GM23338 (cell line): ENCODE measurements at places on chromosomes 1 and 21. TPM values are rescaled to one million over a fixed set of nuclear protein-coding genes. Genes with fewer than 3 reads are reported as not detected.

- peak; percentile 90 for DNase-seq
Observed at GRCh38 chr1:46527474-46528296, 23.8 kb downstream of the KNCN start.

DNA sequence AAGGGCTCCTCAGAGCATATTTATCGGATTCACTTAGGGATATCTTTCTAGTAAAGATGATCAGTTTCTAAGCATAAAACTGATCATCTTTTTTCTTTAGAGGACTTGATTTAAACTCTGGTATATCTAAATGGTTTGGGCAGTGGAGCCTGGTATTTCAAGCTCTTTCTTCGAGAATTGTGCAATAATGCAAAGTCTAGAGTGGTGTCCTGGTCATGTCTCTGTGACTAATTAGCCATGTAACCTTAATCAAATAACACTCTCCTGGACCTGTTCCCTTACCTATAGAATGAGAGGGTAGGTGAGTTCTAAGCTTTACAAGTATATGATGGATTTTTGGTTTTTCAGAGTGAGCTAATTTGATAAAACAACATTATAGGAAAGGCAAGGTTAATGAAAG lies 225.2 kb downstream of the RPS6KC1 start:
- no peak for DNase-seq

DNA sequence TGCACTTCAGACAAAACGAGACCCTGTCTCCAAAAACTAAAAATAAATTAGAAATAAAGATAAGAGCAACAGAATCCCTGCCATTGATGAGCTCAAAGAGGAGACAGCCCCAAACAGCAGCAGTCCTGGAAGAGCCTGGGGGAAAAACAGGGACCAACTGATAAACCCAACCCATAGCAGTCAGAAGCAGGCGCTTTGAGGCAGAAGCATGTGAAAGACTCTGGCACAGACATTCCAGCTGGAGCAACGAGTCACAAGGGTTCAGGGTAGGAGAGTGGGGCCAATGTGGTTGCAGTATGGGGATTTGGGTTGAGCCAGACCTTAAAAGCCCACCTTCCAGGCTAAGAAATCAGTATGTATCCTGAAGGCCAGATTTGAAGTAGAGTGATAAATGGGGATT lies 78.5 kb downstream of the MPZL1 start:
- no peak for DNase-seq

DNA sequence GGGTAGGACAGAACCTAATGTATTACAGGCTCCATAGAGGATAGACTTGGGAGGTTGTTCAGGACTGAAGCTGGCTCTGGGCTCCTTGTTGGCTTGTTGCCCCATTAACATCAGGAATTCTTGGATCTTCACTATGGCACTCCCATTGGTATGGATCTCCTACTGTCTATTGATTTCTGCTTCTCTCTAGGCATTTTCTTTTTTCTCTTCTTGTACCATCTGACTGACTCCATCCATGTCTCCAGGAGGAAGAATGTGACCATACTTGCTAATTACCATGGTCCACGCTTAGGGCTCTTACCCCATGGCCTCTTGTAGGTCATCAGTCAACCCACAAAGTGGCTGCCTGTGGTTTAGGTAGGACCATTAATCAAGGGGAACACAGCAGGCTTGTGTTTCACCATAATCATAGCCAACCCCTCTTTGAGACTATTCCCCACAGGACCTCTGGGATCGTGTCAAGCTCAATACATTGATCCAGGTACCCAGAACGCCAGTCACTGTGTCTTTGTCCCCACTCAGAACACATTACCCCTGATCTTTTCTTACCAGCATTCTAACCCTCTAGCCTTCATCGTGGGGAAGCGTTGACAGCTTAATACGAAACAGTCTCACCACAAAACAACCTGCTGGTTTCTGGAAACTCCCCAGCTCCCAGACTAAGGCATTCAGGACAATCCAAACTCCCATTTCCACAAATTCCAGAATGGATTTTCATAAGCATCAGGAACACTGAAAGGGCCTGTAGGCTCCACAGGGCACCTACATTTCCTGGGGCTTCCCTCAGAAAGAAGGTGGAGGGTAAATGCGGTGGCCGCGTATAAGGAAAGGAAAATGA lies 97.1 kb downstream of the ETS2 start:
- no peak for DNase-seq

DNA sequence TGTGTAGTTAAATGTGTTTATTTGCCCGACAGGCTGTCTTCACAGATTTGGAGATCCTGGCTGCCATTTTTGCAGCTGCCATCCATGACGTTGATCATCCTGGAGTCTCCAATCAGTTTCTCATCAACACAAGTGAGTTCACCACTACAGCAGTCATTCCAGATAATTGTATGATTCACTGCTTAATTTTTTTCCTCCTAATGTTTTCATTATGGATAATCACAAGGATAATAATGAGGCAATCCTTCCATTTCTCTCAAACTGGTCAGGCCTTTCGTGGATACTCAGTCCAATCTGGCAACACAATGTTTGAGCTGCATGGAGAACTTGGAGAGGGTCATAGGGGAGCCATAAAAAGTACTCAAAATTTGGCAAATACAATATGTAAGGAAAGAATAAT lies 168.3 kb upstream of the SGIP1 start:
- no peak for DNase-seq

GRCh38 chr1:195294911-195295310 lies 1313.3 kb downstream of the KCNT2 start:
- peak; percentile 2 for DNase-seq

DNA sequence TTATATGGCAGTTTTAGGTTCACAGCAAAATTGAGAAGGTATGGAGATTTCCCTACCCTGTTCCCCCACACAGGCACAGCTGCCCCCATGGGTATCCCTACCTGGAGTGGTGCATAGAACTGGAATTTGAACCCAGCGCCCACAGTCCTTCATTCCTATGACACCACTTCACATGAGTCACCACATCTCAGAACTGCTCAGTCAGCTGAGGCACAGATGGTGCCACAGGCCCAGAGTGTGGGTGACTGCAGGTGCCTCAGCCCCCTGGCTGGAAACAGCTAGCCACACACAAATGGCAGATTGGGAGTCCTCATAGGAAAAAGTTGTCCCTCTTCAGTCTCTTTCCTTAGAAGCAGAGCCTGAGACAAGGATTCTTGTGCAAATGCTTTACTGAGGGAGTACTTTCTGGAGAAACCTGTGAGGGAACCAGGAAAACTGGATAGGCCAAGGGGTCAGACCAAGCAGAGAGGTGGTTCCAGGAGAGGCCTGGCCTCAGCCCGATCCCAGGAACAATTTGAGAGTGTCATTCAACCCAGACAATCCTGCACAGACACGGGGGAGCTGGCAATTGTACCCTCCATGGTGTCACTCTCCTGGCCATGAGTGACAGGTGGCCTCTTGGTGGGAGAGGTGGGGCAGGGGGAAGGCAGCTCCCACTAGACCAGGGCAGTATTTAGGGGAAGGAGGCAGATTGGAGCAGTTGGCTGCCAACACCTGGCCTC lies 6.9 kb downstream of the PLA2G2D start:
- no peak for DNase-seq

DNA sequence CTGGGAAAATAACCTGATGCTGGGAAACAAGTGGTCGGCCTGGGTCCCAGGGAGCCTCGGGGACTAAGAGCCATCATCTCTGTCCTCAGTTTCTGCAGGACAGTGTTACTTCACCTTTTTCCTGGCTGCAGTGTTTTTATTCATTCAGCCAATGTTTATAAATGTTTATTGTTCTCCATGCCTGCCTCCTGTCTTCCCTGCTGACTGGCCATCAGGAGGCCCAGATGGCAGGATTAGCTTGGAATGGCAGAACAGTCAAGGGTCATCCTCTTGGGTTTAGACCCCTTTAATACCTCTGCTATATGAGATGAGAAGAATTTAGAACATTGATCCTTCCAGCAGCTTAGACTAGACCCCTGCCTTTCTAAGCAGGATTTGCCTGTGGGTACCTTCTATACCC lies 13.3 kb downstream of the MAPKAPK2 start:
- no peak for DNase-seq

- DNase-seq: no peak
Observed at GRCh38 chr1:44786841-44787426, 1.0 kb downstream of the BEST4 start.

DNA sequence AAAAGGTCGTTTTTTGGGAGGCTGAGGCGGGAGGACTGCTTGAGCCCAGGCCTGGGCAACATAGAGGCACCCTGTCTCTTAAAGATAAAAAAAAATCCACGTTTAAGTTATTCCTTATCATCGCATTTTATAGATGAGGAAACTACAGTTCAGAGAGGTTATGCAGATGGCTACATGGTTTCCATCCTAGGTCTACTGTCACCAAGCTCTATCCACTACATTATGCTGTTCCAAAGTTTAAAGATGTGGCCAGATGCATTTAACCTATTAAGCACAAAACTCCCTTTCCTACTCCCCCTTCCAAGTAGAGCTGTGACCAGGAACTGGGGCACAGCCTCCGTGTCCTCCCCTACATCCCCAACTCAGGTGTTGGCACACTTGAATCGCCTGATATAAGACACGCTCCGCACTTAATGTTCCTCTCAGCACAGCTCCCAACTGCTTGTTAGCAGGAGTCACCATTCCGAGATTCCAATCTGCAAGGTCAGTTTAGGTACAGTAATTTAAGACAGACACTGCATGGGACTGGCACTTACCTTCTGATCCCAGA lies 1.3 kb downstream of the TAF5L start:
- DNase-seq: peak; percentile 25

- DNase-seq: no peak
Observed at GRCh38 chr1:231612393-231613089, 14.0 kb upstream of the DISC1 start.

DNA sequence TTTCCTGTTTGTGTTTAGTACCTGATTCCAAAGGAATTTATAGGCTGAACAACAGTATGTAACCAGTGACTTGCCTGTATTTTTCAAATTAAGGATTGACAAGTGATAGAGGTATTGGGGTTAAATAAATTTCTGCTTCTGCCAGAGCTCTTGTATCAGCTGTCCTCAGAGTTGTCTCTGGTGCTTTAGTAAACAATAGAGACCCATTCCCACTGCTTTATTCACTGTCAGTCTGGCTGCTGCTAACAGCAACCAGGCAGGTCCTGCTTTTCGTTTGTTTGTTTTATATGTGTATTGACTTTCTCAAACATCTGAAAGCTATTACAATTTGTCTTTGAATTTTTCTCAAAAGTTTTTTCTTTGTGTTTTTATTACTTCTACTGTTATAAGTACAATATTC lies 76.1 kb downstream of the OLFM3 start:
- peak; percentile 13 for DNase-seq

DNA sequence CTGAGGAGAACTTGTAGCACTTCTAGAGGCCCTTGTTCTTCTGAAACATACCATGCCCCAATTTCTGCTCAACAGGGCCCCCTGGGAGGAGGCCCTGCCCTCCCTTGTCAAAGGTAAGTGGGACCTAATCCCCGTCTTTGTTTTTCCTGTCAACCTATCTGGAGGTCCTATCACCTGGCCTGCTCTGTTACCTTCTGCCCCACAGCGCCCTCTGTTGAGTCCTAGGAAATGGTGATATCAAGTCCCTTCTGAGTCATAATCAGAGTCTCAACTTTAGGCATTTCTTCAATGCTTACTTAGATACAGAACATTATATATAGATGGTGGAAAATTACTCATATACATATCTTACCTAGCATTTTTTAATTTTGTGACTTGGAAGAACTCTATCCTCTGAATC lies 28.2 kb upstream of the FCRL4 start:
- DNase-seq: peak; percentile 82

- DNase-seq: peak; percentile 59
Observed at GRCh38 chr1:98045211-98045766, 124.5 kb upstream of the DPYD start.

DNA sequence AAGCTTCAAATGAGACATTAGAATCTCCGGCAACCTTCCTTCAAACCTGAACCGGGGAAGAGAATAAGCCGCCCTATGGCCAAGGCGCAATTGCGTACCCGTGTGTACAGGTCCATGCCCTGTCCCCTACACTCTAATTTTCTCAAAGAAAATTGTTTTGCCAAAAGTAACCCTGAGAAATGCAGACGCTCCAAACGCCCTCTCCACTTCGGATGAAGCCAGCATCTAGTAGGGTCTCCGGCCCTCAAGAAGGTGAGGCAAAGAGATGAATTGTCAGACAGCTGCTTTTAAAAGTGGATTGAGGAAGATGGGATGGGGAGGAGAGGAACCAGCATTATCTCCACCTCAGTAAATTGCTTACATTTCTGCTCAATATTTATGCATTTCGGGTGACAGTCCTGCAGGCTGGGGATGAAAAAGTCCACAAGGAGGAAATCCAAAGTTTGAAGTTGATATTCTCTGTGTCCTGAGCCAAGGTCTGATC lies 630 bp upstream of the LHX9 start:
- no peak for DNase-seq

DNA sequence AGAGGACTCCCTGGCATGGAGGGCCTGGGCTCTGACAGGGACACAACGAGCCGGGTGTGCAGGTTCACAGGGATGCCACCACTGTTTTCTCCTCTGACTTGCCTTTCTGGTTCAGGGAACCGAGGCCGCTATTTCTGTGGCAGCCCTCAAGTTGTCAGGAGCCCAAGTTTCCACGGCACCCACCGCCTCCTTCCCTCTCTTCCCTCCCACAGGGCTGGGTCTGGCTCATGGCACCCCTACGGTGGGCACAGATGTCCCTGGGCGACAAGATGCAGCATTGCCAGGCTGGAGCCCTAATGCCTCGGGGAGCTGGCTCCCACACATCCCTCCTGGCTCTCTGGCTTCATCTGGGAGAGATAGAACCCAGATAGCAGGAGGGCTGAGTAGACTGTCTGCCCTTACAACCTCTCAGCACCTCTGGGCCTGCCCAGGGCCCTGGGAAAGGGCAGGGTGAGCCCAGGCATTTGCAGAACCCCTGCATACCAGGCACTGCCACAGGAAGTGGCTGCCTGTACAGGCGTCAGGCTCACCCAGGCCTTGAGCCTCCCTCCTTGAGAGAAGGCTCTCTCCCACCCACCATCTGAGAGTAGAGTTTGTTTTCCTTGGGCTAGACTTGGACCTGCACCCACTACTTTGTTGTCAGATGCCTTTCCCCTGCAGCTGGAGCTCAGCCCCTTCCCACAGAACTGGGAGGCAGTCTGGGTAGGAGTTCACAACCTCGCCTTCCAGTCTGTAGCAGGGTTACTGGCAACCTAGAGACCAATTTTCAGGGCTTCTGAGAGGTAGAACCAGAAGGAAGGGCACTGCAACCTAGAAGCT lies 20.5 kb downstream of the KCNC4 start:
- no peak for DNase-seq

GRCh38 chr1:155882235-155882634 lies 22.9 kb downstream of the SYT11 start:
- DNase-seq: no peak

GRCh38 chr21:42094811-42095210 lies 23.7 kb downstream of the UMODL1 start:
- DNase-seq: no peak

GRCh38 chr1:160777486-160778089 lies 18.4 kb upstream of the LY9 start:
- peak; percentile 84 for DNase-seq

The KCNK1 gene
- 11.8 and 12.7 TPM in 2 replicates for total RNA-seq

The DNAJC6 gene
- total RNA-seq: 4.6 and 7.4 TPM in 2 replicates

The NBPF8 gene
- total RNA-seq: 1.8 and 2.5 TPM in 2 replicates

The PGBD2 gene
- 6.6 and 10.2 TPM in 2 replicates for total RNA-seq

The KCNJ9 gene
- total RNA-seq: 0.08 and 0.24 TPM in 2 replicates

The NTMT2 gene
- not detected in 2 replicates for total RNA-seq
